Upper lobe of right lung (tissue), 1 donor: ENCODE measurements at places on chromosomes 6 and 20. TPM values are rescaled to one million over a fixed set of nuclear protein-coding genes. Genes with fewer than 3 reads are reported as not detected.

DNA sequence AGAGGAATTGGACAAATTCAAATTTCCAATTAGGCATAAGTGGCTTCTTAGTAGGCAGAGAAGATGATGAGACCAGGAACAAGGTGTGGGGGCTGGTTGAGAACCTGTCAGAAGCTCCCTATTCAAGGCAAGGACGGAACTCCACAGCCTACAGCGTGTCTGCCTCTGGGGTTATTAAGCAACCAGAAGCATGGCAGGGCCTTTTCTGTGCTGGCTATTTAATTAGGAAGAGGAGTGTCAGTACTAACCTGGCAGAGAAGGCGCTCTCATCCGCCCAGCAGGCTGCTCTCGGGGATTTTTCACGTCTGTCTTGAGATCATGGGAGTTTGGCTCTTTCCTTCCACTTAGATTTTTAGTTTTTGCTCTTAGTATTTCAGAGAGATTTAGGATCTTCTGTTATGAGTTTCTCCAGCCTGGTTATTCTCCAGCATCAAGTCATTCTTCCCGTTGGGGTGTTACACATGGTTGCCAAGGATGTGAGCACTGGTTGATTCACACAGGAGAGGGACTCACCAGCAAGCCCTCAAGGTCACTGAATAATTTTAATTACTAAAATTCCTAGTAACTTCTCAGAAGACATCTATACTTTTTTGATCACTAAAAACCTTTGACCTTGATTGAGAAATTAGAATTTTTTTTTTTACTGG lies 23.9 kb downstream of the ADTRP start:
- no peak overlapping the region for H3K27ac ChIP-seq
- H3K4me3 ChIP-seq: no peak overlapping the region
- no peak for DNase-seq
- H3K27me3 ChIP-seq: no peaks in the 10 kb centered on the region

- no peak overlapping the region for H3K27ac ChIP-seq
- peaks cover 48% of the 10 kb centered on the region for H3K27me3 ChIP-seq
- peak; percentile 48 for DNase-seq
- no peaks in the 10 kb centered on the region for H3K4me1 ChIP-seq
- H3K4me3 ChIP-seq: peak overlapping the region; percentile 19
Observed at GRCh38 chr20:609371-609964, 641 bp downstream of the TCF15 start.

- H3K27me3 ChIP-seq: no peaks in the 10 kb centered on the region
- no peak overlapping the region for H3K27ac ChIP-seq
- DNase-seq: no peak
- H3K36me3 ChIP-seq: no peaks in the 10 kb centered on the region
- H3K4me1 ChIP-seq: peaks cover 27% of the 10 kb centered on the region
- H3K4me3 ChIP-seq: no peak overlapping the region
Observed at GRCh38 chr20:53734006-53734688, 140.5 kb upstream of the ZNF217 start.

FAM217A gene
- total RNA-seq: not detected

DNA sequence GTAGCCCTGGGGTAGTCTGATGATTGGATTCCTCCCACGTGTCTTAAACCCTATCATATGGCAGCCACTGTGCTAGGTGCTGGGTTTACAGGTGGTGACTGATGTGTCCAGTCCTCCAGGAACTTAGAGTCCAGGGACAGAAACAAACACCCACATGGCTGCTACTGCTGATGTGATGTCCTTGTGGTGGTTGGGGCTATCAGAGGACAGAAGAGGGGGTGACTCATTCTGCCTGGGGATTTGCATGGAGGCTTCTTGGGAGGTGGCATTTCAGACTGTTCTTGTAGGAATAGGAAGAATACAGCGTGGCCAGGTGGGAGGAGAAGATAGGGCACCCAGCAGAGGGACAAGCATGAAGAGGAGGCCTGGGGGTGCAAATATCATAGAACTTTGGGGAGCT lies 9.8 kb downstream of the RAET1G start:
- H3K4me1 ChIP-seq: no peaks in the 10 kb centered on the region
- H3K4me3 ChIP-seq: no peak overlapping the region
- H3K27me3 ChIP-seq: no peaks in the 10 kb centered on the region
- H3K27ac ChIP-seq: no peak overlapping the region
- peak; percentile 7 for DNase-seq
- no peaks in the 10 kb centered on the region for H3K36me3 ChIP-seq

- H3K27me3 ChIP-seq: peaks cover 10% of the 10 kb centered on the region
- no peak overlapping the region for H3K27ac ChIP-seq
- no peak overlapping the region for H3K4me3 ChIP-seq
- no peaks in the 10 kb centered on the region for H3K4me1 ChIP-seq
- no peak for DNase-seq
Observed at GRCh38 chr20:58569241-58570125, 54.3 kb upstream of the APCDD1L start.

POM121L2 gene
- total RNA-seq: not detected

- DNase-seq: peak; percentile 79
- H3K36me3 ChIP-seq: no peaks in the 10 kb centered on the region
- peak overlapping the region; percentile 71 for H3K4me3 ChIP-seq
- H3K27ac ChIP-seq: peak overlapping the region; percentile 48
Observed at GRCh38 chr6:127514773-127515227, 4.3 kb downstream of the MTCL3 start.

DNA sequence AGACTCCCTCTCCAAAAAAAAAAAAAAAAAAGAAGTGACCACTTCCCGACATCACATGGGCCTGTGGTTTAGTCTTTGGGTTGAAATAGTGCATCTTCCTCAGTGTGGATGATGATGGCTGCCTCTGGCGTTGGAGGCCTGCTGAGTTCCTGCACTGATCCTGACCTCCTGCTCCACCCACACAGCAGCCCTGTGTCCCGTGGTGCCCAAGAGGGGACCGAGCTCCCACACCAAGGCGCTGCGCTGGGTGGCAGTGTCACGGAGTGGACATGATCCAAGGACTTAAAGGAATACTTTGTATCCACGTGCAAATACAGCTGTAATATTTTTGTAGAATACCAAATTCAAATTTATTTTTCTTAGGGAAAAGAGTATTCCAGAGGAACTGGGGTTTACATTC lies 109.2 kb upstream of the PHACTR3 start:
- H3K36me3 ChIP-seq: no peaks in the 10 kb centered on the region
- no peaks in the 10 kb centered on the region for H3K4me1 ChIP-seq
- H3K27me3 ChIP-seq: peaks cover 39% of the 10 kb centered on the region
- DNase-seq: no peak

DNA sequence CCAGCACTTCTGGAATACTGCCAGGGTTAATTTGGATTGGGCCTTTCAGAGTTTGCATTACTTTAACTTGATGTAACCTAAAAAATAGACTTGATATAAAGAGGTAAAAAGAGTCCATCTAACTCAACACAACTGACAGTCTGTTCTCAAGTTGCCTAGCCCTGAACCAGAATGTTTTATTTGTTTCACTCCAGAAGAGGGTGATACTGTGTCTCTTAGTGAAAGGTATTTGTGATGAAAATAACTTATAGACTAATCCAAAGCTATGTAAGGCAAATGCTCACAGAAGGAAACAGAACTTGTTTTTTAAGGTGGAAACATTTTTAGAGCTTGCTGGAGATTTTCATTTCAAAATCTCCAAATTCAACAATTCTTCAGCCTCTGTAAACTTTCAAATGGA lies 469.1 kb upstream of the RUNX2 start:
- no peaks in the 10 kb centered on the region for H3K27me3 ChIP-seq
- H3K4me3 ChIP-seq: no peak overlapping the region
- H3K36me3 ChIP-seq: no peaks in the 10 kb centered on the region
- peaks cover 4% of the 10 kb centered on the region for H3K4me1 ChIP-seq
- H3K27ac ChIP-seq: no peak overlapping the region

TPD52L1 gene
- 24.5 TPM for total RNA-seq

GRCh38 chr20:13322621-13323020 lies 101.5 kb downstream of the ISM1 start:
- H3K27me3 ChIP-seq: no peaks in the 10 kb centered on the region
- H3K4me3 ChIP-seq: no peak overlapping the region
- H3K4me1 ChIP-seq: peaks cover 6% of the 10 kb centered on the region
- H3K36me3 ChIP-seq: no peaks in the 10 kb centered on the region

DNA sequence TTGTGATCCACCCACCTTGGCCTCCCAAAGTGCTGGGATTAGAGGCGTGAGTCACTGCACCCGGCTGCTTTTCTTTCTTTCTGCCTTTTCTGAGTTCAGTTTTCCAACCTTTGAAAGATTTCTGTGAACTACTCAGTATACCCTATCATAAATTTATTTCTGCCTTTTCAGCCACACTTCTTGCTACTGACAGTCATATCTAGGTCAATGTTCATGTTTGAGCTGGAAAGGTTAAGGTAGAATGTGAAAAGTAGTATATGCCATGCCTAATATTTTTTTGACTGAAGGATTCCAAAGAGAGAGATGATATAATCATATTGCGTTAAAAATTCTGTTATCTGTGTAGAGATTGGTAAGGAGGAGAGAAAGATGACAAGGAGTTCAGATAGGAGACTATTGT lies 25.9 kb upstream of the CEP162 start:
- no peak for DNase-seq
- no peaks in the 10 kb centered on the region for H3K4me1 ChIP-seq
- H3K27me3 ChIP-seq: no peaks in the 10 kb centered on the region
- H3K36me3 ChIP-seq: no peaks in the 10 kb centered on the region
- H3K27ac ChIP-seq: no peak overlapping the region

DNA sequence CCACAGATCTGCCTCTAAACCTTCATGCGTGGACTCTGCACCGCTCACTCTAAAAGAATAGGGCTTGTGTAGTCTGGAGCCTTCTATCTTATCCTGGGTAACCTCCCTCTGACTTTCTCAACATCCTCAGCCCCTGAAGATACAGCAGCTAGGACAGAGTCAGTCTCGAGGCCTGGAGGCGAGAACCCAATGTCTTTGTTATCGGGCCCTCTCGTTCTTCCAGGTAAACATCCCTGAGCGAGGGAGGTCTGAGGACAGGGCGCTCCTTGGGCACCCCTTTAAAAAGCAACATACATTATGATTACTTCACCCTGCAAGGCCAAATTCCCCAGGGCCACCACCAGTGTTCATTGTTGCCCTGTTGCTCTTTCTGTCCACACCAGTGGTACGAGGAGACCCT lies 110.8 kb upstream of the PRND start:
- peaks cover 6% of the 10 kb centered on the region for H3K27me3 ChIP-seq
- peaks cover 4% of the 10 kb centered on the region for H3K4me1 ChIP-seq
- no peak for DNase-seq

- no peaks in the 10 kb centered on the region for H3K36me3 ChIP-seq
- H3K27me3 ChIP-seq: no peaks in the 10 kb centered on the region
- no peak for DNase-seq
- H3K4me1 ChIP-seq: no peaks in the 10 kb centered on the region
- H3K4me3 ChIP-seq: no peak overlapping the region
Observed at GRCh38 chr6:36576578-36576977, 17.6 kb upstream of the SRSF3 start.
